Stimulated activated CD8-positive, alpha-beta memory T cell treated with anti-CD3 and anti-CD28 coated beads, Interleukin-15, amount 100 ng/mL, for 1 hour (primary cell): ENCODE measurements at places on chromosomes 5 and 9.

GRCh38 chr5:109105631-109106267 is 304.0 kb downstream of the PJA2 start:
- no peak for DNase-seq

DNA sequence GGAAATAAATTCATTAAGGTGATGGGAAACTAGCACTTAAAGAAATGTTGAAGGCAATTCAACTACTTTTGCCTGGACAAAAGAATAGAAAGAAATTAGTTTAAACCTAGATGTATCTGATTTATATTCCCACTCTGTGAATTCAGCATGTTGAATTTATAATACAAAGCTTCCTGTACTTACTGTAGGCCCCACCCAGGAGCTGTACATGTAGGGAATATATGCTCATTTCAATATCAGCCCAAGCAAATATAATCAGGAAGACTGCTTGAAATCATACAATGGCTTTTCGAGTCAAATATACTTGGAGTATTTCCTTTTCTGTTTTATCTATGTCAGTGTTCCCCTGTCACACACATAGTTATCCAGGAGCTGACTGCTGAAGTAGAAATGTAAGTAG is 102.1 kb downstream of the OTULIN start:
- no peak for DNase-seq

- no peak for DNase-seq
Measured at GRCh38 chr5:10648806-10649665, 85.2 kb downstream of the ANKRD33B start.

GRCh38 chr9:19420877-19421276 is 12.1 kb downstream of the ACER2 start:
- DNase-seq = no peak

DNA sequence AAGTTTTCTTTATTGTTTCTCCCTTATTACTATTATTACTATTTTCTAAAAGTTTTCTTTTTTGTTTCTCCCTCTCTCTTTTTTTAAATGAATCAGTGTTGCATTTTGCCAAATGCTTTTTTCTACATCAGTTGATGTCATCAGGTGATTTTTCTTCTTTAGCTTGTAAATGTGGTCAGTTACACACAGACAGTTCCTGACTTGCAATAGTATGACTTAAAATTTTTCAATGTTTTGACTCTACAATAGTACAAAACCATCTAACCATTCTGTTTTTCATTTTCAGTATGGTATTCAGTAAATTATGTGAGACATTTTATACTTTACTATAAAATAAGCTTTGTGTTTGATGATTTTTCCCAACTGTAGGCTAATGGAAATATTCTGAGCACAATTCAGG is 443.0 kb downstream of the GADD45G start:
- no peak for DNase-seq

GRCh38 chr5:109199799-109200620 is 209.8 kb downstream of the PJA2 start:
- DNase-seq = no peak

DNA sequence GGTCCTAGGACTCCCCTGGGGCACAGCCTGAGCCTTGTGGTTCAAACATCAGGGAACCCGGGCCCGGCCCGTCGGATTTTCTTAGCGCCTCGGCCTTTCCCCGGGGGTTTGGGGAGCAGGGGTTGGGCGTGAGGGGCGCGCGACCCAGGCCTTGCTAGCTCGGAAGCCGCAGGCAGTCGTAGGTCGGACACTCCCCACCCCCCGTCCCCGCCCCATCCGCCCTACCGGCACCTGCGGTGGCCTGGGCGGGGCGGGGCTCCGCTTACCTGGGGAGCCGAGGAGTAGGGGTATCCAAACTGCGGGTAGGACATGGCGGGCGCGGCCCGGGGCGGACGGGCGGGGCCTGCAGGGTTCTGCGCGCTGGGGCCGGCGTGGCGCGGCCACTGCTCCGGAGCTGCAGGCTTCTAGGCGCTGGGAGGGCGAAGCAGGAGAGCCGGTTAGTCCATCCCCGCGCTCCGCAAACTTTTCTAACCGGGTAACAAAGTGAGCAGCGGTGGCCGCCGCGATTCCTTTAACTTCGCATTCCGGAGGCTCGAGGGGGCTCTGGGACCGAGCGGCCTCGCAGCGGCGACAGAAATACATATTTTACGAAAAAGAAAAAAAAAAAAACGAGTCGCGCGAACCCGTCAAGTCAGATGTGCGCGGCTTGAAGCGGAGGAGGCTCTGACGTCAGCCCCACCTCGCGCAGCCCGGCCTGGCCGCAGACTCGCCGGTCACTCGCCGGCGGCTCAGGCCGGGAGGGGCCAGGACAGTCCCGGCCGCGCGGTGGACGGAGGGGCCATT is at the start of gene IRX4:
Gene IRX4 (minus strand): TSS at position 589 of the 783 bp plus-strand sequence. CDS start 278 bp downstream, at position 311.
- DNase-seq = no peak

DNA sequence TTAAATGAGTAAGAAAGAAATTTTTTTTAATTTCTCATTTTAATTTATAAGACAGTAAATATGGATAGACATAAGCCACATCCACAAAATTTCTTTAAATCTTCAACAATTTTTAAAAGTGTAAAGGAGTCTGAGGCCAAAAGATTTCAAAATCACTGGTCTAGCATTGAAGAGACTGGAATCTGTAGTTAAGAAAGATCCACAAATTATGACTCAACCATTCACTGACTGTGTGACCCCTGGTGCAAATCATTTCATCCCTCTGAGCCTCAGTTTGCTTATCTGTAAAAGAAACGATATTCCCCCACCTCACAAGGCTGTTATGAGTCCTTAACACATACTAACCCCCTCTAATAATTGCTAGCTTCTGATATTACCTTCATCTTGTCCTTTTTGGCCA is 98.5 kb downstream of the EBF1 start:
- DNase-seq = no peak

GRCh38 chr5:17440766-17441165 is 57.3 kb upstream of the TAF11L2 start:
- no peak for DNase-seq

DNA sequence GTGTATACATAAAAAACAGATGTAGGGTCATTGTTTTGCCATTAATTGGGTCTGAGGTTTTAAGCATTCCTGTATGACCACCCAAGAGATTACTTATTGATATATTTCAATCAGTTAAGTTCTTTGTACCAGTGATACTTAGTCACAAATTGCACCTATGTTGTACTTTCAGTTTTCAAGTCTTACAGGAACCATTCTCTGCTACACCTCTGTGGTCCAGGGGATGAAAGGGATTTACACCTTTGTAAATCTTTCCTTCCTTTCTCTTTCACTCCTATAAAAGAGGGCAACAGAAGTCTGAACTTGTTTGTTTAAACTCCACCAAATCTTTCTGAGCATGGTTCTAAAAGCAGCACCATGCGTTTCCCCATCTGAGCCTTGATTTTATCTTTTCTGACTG is 86.1 kb downstream of the DEPDC1B start:
- DNase-seq = no peak

DNA sequence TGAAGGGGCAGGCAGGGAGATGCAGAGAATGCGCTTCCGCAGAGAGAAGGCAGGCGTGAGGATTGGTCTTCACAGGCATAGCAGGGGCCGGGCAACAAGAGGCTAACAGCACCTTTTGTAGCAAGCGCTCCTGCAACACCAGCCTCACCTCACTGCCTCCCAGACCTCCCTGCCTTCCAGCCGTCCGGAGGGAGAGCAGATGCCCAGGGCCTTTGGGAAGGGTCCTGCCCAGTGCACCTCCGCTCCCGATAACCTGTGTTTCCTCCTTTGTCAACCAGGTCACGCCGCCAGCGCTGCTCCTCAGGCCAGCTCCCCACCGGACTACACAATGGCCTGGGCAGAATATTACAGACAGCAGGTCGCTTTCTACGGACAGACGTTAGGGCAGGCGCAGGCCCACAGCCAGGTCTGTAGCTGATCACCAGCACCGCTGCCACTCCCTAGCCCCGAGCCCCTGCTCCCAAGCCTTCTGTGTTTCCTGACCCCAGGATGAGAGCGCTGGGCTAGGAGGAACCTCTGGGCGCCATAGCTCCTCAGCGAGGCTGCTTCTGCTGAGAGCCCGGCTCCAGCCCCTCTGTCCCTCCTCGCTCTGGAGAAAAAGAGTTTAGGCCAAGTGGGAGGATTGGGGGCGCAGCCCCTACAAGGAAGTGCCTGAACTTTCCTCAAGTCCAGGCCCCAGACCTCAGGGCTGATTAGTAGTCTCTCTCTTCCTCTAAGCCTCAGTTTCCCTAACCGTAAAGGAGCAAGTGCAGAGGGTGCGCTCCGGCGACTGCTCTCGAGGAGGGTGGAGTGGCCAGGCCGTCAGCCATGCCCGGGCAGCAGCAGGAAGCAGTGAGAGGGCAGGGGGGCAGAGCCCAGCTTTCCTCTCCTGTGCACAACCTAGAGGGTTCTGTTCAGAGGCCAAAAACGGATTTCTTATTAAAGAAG is 28.4 kb upstream of the PRDM12 start:
- no peak for DNase-seq

GRCh38 chr5:125236981-125237380 is 490.5 kb upstream of the ZNF608 start:
- no peak for DNase-seq

DNA sequence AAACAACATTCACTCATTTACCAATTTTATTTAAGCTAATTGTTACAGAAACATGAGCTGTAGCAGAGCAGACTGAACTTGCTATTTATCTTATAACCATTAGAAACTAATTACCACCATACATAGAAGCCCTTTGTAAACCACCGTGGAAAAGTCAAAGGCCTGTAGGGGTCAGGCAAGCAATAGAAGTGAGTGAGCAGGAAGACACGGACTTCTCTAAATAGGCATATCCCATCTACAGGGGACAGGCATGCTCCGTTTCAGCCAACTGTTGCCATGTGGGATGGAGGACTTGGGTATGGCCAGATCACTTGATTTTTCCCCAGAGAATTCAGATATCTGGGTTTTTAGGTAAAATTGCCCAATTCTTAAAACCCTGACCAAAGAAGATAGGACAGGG is 44.8 kb downstream of the PRRC1 start:
- DNase-seq = no peak

GRCh38 chr5:55338810-55339243 is 31.0 kb downstream of the MTREX start:
- DNase-seq = no peak

GRCh38 chr5:12615141-12615820 is 711.0 kb upstream of the CTNND2 start:
- no peak for DNase-seq

DNA sequence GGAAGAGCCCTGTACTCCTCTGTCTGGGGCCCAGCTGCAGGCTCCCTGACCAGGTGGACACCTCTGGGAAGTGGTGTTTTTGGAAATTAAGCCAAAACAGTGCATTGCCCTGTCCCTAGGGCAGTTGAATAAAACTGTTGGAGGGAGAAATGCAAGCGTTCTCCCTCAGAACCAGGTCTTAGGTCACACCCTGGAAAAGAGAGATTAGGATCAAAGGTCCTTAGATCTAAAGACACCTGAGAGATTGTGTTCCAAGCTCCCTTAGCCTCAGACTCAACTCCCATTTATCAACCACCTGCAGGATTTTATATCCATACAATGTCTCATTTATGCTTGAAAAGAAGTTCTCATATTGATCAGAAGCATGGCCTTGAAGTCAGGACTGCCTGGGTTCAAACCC is 64.8 kb downstream of the PAPPA start:
- no peak for DNase-seq

GRCh38 chr9:35272989-35273388 is 111.2 kb downstream of the UNC13B start:
- no peak for DNase-seq

DNA sequence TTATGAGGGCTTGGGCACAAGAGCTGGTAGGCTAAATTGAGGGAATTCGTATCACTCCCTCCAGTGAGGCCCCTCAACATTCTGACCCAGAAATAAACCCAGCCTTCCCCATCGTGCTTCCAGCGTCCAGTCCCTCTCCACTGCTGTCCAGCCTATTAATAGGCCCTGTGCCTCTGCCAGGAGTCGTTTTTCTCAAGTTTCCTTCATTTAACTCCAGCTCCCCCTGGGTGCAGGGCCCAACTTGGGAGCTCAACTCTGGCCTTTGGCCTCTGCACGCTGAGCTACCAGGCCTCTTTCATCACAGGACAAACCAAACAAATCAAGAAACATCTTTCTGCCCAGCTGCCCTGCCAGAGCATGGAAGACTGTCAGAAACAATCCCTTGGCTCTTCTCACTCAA is 10.0 kb downstream of the HBEGF start:
- DNase-seq = no peak

DNA sequence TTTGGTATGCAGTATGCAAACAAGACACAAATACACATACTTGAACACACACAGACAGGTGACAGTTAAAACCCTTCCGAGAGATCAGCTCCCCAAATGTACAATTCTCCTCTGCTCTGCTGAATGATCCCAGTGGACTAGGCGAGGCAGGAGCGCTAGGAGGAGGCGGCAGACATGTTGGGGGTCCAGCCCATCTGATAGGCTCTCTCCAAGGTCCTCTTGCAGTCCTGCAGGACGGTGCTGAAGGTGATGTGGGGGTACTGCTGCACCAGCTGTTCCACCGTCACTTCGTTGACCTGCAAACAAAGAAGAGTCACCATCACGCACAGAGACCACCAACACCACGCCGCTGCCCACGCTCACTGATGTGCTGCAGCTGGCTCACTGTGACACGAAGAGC is 190.8 kb upstream of the EFNA5 start:
- no peak for DNase-seq

- no peak for DNase-seq
Measured at GRCh38 chr9:33287087-33287490, 3.2 kb upstream of the NFX1 start.

DNA sequence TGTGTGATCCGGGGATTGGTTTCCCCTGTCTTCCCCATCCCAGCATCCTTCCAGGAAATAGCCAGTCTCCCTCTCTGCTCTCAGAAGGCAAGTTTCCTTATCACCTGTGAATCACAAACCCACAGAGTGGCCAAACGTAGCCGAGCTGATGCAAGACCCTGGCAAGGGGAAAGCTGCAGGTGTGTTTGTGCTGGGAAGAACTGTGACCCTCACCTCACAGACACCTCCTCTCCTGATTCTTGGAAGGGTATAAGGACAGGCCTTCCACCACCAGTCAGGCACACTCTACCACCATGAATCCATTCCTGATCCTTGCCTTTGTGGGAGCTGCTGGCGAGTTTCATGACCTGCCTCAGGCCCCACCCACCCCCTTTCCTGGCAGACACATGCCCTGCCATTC is at the start of gene PRSS3:
Gene PRSS3 (plus strand): TSS at position 281 of the 400 bp plus-strand sequence. CDS start 13 bp downstream, at position 294.
- no peak for DNase-seq

- DNase-seq = no peak
Measured at GRCh38 chr9:126015424-126015823, 268.3 kb downstream of the PBX3 start.

DNA sequence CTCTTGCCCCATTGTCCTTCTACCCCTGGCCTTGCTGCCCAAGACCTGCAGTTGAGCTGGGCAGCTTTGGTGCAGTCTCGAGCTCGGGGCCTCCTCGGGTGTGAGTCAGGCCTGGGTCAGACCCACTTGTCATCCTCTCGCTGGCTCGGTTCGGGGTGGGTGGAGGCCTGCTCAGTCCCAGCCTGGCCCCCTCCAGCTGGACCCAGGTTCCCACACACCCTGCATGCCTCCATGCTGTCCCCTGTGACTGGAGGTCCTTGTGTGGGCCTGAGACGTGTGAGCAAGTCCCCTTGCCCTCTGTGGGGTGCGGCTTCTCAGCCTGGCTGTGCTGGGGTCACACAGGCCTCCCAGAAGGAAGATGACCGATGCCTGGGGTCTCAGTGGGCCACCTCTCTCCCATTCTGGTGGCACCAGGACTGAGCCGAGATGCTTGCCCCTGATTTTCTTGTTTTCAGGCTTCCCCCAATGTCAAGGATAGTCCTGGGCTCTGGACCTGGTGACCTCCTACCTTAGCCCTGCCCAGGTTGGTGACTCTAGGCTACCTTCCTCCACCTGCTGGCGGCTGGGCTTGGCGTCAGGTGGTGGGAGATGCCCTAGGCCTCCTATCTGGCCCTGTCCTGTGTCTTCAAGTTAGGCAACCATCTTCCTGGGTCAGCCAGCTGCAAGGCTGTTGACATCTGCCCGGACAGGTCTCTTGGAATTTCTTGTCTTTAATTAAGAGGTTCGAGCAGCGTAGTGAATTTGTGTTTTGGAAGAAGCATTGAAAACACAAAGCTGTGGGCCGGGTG is 15.1 kb downstream of the WNK2 start:
- DNase-seq = no peak
